PC-3 (cell line): ENCODE measurements at places on chromosomes 7 and 10.

GRCh38 chr10:71632896-71633600 is 86.5 kb downstream of the C10orf105 start:
- no peak for DNase-seq

DNA sequence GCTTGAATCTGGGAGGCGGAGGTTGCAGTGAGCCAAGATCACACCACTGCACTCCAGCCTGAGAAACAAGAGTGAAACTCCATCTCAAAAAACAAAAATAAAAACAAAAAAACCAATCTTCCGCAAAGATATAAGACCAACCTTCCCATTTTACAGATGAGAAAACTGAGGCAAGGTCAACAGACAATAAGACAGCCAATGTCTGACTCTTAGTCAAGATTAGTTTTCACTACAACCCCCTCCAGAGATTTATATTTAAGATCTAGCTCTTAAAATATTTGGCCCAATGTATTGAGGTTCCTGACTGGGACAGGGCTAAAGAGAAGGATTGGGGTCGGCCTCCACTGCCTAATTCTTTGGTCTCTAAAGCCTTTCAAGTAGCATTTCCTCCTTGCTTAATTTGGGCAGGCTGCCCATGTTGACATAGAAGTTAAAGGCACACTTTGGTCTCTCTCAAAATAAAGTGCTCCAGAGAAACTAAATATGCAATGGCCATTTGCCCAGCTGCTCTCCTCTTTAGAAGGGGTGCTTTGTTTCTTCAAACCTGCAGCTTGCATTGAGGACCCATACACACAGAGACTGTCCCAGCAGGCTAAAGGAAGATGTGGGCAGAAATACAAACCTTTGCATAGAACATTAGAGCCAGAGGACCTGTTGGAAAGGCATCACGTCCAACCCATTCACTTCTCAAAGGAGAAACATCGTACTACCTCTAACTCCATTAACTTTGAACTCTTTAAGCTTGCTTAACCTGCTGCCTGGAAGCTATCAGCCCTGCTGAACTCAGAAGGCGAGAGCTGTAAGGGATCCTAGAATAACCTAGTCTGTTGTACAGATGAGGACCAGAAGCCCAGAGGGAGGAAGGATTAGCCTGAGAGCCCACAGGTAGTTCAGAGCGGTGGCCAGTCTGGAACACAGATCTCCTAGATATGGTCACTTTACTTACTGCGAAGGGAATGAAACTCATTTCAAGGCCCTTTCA is 3.9 kb downstream of the TECTB start:
- no peak for DNase-seq

DNA sequence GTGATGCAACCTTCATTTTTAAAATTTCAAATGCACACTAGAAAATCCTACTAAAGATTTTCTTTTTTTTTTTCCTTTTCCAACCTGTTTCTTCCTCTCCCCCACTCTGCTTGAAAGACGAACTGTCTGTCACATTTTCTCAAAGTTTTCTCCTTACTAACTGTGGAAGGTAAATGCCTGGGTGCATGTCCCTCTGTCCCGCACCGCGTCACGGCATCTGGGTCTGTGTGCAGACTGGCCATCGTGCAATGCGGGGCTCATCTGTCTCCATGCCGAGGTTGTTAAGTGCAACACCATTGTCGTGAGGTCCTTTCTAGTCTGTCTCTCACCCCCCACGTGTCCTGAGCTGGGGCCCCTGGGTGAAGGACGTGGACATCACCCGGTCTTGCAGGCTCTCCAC is 28.4 kb downstream of the PFKFB3 start:
- no peak for DNase-seq

GRCh38 chr10:124994573-124995473 is 52.9 kb downstream of the ZRANB1 start:
- DNase-seq = no peak

DNA sequence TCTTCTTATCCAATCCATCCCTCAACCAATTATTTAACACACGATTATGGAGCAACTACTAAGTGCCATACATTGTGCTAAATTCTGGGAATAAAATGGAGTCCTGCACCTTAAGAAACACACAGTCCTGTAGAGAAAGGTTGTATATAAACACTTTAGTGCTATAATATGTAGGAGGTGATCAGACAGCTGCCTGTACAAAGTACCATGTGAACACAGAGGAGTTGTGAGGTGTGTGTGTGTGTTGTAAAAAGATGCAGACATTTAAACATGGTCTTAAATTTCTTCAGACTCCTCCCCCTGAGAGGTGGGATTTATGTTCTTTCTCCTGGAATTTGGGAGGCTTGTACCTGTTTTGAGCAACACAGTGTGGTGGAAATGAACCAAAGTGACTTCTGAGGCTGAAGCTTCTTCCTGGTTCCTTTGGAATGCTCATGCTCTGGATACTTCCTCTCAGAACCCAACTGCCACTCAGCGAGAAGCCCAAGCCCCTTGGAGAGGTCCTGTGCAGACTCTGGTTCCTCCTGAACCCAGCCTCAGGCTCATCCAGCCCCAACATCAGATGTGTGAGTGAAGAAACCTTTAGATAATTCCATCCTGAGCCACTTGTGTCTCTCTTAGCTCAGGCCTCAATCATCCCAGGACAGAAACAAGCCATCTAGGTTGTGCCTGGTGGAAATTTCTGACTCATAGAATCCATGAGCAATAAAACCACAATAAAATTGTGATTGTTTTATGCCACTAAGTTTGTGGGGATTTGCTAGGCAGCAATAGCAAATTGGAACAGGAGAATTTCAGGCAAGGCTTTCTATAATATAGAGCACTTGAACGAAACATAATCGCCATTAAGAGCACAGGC is 161.2 kb upstream of the FAM3C start:
- DNase-seq = peak; percentile 50

DNA sequence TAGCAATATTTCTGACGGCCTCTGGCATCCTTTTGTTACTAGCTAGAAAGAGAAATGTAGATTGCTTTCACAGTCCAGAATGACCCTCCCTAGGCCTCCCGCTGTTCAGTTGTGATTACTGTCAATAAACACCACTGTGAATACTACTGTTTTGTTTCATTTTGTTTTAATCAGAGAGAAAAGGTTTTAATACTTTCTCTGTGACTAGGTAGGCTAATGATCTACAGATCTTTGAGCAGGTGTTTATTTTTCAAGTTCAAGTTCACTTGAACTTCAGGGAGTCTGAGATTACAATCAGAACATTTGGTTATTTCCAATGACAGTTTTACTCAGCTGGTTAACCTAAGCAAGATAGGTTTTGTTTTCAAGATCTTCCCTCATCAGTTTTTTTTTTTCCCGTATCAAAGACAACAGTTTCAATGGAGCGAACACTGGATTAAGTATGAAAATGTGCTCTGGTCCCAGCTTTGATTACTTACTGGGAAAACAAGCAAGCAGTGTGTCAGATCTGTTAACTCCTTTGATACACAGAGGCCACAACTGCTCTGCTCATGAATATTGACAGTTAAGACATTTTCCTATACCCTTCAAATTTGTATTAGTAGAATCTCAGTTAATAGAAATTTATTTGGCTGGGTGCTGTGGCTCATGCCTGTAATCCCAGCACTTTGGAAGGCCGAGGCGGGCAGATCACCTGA is 34.8 kb downstream of the VKORC1L1 start:
- DNase-seq = no peak

- no peak for DNase-seq
These were observed 23.7 kb upstream of the PPIF start for GRCh38 chr10:79323602-79324001.

- no peak for DNase-seq
These were observed 110.9 kb upstream of the BMPER start for GRCh38 chr7:33794419-33794818.

- no peak for DNase-seq
These were observed 103.5 kb downstream of the ADARB2 start for GRCh38 chr10:1633783-1634182.

- DNase-seq = no peak
These were observed 82.8 kb upstream of the PPP2R2D start for GRCh38 chr10:131817866-131818509.

- DNase-seq = peak; percentile 39
These were observed 84.6 kb downstream of the ZMYND11 start for GRCh38 chr10:219731-220472.

GRCh38 chr7:136033413-136034031 is 56.4 kb upstream of the MTPN start:
- no peak for DNase-seq

GRCh38 chr7:77771901-77772300 is 26.3 kb downstream of the TMEM60 start:
- DNase-seq = no peak

DNA sequence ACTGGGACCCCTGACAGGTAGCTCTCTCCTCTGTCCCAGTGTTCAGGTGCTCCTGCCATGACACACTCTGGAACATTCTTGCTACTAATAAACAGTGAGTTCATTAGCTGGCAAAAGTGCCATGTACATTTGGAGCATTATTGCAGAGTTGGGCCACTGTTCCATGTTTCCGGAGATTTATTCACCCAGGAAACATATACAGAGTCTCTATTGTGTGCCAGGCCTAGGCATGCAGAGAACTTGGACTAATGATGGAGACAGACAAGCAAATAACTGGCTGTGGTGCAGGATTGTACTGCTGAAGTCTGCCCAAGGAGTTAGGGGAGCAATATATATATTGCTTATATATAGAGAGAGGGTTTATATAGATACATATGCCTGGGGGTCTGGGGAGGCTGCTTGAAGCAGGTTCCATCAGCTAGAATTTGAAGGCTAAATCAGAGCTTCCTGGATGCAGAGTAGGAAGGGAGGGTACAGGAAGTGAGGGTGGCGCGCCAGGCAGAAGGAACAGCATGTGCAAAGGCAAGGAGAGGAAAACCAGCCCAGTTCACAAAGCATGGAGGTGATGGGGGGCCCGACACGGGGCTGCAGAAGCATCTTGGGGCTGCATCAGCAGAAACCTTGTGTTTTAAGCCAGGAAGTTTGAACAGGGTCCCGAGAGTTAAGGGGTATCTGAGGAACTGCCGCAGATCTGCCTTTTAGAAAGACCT is 22.7 kb upstream of the EEPD1 start:
- no peak for DNase-seq

DNA sequence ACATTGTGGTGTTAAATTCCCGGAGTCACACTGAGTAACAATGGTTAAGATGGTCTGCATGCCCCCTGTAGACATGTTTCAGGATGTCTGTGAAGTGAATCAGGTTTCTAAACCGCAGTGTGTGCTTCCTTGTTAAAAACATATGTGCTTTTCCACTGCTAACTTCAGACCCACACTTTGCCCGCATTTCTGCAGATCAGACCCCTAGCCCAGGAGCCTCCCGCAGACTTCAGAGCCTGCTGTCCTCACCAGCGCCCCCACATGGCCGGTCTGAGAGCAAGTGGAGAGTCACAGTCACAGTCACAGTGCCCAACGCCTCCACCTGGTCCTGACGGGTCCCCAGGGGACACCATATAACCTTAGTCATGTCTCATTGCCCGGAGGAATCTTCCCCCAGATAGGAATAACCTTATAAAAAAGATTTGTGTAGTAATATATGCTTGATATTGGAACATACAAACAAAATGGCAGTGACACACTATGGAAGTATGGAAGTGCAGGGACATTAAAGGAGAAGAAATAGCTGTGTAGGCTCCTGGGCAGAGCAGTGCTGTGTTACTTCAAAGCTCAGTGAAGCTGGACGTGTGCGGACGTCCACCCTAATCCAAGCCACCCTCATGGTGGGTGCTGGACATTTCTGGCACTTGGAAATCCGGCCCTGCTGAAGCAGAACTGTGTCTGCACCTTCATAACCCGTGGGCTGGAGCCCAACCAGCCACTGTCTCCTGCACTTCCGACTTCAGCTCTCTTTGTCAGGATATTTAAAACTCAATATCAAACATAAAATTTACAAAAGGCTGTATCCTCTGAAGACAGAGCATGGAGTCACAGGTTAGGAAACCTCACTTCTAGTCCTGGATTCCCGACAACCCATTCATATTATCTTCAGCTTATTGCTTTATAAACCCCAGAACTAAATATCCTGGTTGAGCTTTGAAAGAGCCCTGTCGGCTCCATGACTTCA is 29.0 kb downstream of the GSTO2 start:
- DNase-seq = no peak

- DNase-seq = no peak
These were observed 157.4 kb downstream of the EVX1 start for GRCh38 chr7:27399791-27400567.

GRCh38 chr10:7471720-7472367 is 61.0 kb upstream of the SFMBT2 start:
- no peak for DNase-seq

DNA sequence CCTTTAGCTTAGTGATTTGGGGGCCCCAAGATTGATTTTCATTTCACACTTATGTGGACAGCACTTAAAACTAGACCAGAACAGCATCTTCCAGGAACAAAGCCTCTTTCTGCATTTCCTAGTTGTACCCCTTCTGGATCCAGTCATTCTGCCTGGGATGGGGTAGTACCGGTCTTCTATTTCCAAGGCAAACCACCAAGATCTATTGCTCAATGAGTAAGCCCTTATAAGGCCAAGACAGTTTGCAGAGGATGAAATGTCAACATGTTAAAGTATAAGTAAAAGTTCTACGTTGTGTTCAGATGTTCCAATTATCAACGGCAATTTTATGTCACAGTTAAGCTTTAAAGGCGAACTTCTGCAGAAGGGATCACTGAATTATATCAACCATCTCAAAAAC is 106.9 kb upstream of the ZNF746 start:
- DNase-seq = no peak

GRCh38 chr7:55185321-55185802 is 166.5 kb downstream of the EGFR start:
- peak; percentile 43 for DNase-seq

DNA sequence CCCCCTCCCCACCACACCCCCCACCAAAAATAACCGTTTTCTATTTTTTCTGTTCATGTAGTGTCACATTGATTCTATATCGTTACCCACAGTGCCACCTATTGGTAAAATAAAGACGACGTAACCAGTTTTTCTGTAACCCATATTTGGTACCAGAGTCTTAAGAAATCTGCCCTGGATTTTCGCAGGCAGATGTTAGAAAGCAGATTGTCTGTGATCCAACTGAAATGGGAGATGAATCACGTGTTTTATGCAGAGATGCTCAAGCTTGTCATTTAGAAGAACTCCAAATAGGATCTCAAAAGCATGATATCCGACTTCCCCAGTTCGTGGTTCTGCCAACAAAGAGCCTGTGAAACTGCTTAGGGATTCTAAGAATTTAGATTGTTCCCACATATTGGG is 261.1 kb upstream of the CSTF2T start:
- DNase-seq = peak; percentile 89

DNA sequence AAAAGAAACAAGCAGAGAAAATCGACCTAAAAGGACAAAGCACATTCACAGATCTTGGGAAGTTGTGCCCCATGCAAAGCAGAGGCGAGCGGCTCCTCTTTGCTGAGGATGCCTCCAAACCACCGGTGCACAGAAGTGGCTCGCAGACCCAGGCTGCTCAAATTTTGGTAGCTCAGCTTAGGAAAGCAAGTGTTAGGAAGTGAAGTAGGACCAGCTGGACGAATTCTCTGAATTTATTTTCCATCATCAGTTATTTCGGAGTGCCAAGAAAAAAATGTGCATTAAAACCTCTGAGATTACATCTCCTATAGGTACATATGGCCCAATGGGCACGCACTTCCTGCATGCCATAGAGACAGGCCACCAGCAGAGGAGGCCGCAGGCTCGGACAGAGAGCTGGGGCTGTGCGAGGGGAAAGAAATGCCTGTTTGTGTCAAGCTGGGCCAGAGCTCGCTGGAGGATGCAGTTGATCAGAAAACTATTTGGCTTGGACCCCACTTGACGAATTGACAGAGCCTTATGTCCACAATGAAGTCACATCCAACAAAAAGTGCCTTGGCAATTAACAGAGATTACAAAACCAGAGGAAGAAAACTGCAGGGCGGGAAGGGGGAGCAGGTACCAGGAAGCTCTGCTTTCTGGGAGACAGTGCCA is 122.3 kb upstream of the LYZL2 start:
- peak; percentile 78 for DNase-seq
